ENCODE measurements at places on chromosomes 3 and 15.

DNA sequence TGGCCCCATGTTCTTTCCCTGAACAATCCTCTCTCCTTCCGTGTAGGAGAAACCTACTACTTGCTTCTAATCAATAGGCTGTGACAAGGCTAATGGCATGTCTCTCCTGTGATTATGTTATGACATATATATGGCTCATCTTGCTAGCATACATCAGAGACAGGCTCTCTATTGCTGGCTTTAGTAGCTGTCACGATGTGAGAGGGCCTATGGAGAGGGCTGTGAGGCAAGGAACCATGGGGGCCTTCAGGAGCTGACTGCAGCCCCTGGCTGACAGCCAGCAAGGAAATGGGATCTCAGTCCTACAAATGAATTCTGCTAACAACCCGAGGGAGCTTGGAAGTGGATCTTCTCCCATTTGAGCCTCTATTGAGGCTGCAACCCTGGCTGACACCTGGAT, 96.3 kb downstream of the EOMES start:
- DNase-seq = no peak

- DNase-seq = no peak
Observed at GRCh38 chr3:167078070-167078622, 302.0 kb downstream of the ZBBX start.

GRCh38 chr15:47718497-47719437, 1.5 kb downstream of the SEMA6D start:
- no peak for DNase-seq

- DNase-seq = no peak
Observed at GRCh38 chr3:171812811-171813210, 2.5 kb upstream of the PLD1 start.

DNA sequence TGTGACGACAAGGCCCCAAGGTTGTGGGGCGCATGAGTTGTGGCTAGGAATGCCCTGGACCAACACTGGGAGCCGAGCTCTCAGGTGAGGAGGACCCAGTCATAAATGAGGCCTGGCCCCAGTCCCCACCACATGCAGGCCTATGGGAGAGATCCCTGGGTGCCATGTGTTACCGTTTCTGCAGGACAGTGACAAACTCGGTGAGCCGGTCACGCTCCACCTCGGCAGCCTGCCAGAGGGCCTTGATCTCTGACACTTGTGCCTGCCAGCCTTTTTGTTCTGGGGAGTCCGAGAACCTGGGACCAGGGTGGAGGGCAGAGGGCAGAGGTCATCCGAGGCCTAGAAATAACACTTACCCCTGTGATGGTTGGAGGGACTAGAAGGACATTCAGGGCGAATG, 27.7 kb upstream of the HHATL start:
- no peak for DNase-seq

DNA sequence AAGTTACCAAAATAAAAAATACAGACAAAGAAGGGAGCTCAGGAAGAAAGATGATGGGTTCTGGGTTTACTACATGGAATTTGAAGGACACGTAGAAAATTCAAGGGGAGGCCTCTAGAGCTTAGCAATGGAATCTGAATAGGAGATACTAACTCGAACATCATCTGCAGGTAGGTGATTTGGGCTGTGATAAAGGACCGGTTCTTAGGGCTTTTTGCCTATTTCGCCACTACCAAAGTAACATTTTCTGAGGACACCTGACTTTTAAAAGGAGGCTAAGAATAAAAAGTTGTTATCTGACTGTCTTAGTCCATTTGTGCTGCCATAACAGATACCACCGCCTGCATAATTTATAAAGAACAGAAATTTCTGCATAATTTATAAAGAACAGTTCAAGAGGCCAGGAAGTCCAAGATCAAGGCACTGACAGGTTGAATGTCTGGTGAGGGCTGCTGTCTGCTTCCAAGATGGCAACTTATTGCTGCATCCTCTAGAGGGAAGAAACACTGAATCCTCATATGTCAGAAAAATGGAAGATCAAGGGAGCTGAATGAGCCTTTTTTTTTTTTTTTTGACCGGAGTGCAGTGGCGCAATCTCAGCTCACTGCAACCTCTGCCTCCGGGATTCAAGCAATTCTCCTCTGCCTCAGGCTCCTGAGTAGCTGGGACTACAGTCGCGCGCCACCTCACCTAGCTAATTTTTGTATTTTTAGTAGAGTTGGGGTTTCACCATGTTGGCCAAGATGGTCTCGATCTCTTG, 67.9 kb upstream of the UBE2E2 start:
- no peak for DNase-seq

- DNase-seq = no peak
Observed at GRCh38 chr3:175383371-175383770, 524.2 kb downstream of the NAALADL2 start.

GRCh38 chr3:148839805-148840204, 12.2 kb downstream of the CPB1 start:
- DNase-seq = no peak

- no peak for DNase-seq
Observed at GRCh38 chr3:168100777-168101492, 5.2 kb upstream of the GOLIM4 start.

- DNase-seq = no peak
Observed at GRCh38 chr3:70383360-70383831, 71.0 kb upstream of the MDFIC2 start.

- DNase-seq = no peak
Observed at GRCh38 chr3:99875581-99875928, 57.9 kb downstream of the CMSS1 start.

- DNase-seq = no peak
Observed at GRCh38 chr15:80105595-80105994, 46.1 kb downstream of the ZFAND6 start.

- DNase-seq = no peak
Observed at GRCh38 chr3:161203485-161204098, 17.5 kb upstream of the NMD3 start.

DNA sequence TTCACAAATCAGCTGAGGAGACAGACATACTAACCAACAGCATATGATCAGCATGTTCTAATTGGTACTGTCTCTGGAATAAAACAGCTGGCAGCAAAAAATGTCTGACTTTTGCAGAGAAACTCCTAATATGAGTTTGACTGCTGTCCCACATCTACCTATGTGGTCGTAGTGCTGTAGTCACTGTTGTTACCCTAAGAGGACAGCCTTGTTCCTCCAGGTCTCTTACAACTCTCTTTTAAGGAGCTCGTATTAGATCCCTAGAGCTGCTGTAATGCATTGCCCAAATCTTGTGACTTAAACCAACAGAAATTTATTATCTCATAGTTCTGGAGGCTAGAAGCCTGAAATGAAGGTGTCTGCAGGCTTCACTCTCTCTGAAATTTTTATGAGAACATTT, 92.1 kb downstream of the TGFBR2 start:
- no peak for DNase-seq

DNA sequence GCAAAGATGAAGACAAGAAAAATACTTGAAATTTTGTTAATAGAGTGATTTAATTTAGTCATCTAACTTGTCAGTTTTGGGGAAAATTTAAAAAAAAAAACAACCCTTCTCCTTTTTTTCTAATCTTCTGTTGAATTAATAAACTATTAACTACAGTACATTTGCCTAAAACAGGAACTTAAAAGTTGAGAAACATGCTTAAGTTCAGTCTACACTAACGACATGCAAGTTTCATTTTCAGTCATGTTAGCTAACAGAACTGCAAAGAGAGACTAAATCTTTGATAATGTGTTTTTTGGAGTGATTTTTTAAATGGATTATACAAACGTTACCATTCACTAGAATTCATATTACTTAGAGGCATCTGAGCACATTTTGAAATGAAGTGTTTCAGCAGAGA, 71.9 kb upstream of the MBNL1 start:
- DNase-seq = no peak

GRCh38 chr3:179308001-179308400, 14.8 kb upstream of the ZNF639 start:
- no peak for DNase-seq

DNA sequence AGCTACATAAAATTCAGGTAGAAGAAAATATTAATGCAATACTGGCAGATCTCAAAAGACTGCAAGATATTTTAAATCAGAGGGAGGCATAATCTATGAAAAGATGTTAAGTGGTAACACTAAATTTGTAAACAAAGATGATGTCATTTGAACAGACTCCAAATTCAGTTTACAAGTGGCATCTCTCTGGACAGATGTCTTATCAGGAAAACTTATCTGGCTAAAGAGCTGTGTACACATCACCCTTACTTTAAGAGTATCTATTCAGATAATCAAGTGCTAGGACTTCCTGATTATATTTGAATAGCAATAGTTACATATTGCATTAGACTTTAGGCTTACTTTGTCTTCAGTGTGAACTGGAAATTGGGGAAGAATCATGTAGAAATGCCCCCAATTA, 231.5 kb downstream of the WDR72 start:
- no peak for DNase-seq

GRCh38 chr3:15711281-15711680, 86.5 kb downstream of the ANKRD28 start:
- DNase-seq = no peak

DNA sequence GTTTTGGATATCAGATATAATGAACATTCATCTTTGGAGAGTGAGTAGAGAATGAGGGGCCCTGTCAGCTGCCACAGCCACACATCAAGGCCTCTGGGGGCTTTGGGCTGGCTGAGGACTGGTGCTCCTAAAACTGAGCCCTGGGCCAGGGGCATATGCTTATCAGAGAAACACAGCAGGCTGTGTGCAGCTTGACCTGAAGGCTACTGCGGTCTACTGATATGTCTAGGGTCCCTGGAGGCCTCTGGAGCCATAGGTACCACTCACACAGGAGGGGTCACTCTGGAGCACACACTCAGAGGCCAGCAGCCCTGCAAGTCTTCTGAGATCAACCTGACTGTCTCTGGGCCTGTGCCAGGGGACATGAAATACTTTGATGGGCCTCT, 7.6 kb downstream of the TF start:
- DNase-seq = no peak

DNA sequence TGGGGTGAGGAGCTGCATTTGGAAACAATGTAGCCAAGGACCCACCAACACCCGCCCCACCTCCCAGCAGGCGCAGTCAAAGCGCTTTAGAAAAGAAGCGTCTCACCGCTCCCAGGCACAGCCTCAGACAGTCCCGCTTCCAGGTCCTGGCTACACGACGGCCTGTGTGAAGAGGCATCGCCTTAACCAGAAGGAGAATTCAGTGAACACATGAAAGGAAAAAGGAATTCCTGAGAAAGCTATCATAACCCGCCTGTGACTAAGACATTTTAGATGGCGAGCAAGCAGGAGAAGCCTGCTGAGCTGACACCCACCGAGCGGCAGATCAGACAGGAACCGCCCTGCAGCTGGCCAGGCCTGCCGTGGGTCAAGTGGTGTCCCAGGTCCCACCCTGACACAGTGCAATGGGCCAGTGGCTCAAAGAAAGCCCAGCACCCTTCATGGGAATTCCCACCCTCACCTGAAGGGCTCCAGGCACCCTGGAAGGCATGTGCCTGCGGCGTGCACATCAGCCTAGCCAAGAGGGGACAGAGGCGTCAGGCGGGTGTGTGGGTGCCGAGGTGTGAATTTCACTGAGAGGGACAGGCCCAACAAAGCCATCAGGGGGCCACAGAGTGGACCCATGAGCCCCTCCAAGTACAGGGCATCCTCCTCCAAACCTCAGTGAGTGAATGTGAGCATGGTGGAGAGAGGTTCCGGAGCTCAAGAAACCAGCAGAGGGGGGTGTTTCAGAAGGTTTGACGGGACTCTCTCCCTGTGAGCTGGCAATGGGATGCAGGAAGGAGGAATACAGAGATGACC, 144.8 kb downstream of the NSMCE3 start:
- DNase-seq = no peak

DNA sequence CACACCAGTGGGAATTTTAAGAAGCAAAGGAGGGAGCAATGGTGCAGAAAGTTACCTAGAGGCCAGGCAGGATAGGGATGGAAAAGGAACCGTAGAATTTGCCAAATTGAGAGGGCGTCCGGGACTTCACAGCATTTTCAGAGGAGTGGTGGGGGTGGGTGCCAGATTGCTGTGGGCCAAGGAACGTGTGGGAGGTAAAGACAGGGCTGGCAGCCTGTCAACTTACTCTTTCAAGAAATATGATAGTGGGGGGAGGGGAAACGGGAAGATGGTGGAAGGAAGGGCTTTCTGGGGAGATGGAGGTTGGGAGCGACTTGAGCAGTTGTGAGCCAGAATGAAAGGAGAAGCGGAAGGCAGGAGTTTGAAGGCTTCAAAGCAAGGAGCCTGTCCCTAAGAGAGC, 1.4 kb upstream of the SLC6A11 start:
- no peak for DNase-seq

DNA sequence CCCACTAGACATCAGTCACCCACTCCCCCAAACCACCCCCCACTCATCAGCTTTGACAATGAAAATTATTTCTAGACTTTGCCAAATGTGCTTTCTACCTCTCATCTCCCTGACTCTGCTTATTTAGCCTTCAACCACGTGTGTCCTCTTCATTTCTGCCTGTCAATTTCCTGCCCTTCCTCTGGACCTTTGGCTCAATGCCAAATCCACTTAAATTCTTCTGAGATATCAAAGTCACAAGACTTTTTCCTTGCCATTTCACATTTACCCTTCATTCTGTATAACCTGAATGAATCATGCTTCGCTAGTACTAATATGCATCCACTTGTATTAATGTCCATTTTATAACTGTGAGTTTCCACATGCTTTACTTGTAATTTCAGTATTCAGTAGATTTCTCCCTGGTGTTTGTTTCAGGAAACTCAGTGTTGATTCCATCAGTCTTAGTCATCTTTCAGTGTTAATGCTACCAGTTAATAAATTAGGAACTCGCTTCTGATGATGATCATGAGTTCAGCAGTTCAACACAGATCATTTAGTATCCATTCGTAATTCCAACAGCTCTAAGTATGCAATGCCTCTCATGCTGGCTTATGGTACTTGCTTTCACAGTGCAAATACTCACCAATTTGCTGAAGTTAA, 128.2 kb upstream of the OSTN start:
- DNase-seq = no peak

DNA sequence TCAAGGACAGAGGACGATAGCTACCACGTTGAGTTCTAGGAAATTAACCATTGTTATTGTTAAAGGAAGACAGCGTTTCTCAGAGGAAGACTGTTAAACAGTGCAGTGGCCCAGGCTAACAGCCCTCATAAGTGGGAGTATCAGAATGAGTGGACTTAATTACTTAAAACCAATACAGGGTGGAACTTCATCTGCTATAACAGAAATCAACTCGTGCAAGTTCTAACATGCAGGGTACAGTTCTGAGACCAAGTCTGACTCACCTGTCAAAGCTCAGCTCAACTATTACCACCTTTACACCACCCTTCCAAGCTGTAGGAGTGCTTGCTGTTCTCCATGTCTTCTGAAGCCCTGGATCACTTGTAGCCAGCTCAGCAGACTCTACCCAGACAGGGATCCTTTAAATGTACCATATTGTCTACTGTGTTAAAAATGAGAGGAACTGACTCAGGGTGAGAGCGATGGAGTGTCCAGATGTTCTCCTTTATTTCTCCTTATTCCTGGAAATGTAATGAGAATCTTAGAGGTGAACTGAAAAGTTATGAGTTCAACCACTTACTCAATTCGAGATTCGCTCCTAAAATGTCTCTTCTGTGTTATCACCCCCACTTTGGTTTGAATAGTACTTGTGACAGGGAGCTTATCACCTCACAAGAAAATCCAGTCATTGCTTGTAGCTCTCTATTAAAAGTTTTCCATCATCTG, 26.5 kb downstream of the CD86 start:
- DNase-seq = no peak
